ENCODE measurements at places on chromosomes 5 and 9.

DNA sequence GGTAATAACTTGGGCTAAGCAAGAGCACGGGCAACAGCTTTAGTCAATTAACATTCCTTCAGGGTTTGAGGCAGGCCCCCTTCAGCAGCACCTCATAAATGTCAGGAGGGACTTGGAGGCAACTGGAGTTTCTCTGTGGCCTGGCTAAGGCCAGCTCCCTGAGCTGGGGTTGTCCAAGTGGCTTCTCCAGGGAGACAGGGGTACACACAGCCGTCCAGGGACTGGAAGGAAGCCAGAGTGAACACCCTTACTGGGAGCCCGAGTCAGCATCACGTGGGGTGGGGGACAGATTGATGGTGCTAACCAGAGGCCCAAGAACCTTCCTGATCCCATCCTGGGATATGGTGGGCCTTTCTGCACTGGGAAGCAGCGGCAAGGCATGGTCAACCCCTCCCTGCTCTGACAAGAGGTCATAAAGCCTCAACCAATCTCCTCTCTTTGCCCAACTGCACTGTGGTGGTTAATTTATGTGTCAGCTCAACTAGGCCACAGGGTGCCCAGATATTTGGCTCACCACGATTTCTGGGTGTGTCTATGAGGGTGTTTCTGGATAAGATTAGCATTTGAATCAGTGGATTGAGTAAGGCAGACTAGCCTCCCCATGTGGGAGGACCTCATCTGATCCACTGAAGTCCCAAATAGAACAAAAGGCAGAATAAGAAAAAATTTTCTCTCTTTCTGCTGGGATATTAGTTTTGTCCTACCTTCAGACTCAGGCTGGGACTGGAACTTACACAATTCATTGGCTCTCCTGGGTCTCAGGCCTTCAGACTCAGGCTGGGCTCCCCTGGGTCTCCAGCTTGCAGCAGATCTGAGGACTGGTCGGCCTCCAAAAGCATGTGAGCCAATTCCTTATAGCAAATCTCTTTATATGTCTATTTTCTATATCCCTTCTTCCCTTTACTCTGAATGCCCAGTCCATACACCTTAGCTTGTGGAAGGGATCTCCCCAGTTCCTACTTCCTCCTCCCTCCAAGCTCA is 127.2 kb upstream of the LARP1 start:
- DNase-seq = no peak

- DNase-seq = no peak
Measured at GRCh38 chr9:13735181-13735580, 455.7 kb upstream of the MPDZ start.

DNA sequence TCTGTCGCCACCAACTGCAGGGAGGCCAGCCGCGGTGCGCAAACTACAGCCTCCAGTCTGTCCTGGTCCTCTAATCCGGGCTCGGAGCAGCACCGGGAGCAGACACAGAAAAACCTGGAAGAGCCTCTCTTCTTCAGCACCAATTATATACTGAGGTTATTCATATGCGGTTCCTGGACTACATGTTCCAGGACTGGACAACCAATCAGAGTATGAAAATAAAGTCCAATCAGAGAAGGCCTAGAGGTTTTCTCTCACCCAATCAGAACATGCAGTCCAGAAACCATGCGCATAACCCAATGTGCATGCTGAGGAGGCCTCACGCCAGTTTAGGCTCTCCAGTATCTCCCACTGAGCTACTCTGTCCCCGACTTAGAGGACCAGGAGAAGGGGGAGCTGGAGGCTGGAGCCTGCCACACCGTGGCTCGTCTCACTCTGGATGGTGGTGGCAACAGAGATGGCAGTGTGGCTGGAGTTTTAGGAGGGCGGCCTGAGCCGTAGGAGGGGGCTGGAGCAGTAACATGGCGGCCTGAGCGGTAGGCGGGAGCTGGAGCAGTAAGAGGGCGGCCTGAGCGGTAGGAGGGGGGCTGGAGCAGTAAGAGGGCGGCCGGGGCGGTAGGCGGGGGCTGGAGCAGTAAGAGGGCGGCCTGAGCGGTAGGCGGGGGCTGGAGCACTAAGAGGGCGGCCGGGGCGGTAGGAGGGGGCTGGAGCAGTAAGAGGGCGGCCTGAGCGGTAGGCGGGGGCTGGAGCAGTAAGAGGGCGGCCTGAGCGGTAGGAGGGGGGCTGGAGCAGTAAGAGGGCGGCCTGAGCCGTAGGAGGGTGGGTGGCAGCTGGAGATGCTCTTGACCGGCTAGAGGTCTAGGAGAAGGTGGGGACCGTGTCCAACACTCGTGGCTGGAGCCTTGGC is 20.4 kb upstream of the TRIM52 start:
- no peak for DNase-seq

DNA sequence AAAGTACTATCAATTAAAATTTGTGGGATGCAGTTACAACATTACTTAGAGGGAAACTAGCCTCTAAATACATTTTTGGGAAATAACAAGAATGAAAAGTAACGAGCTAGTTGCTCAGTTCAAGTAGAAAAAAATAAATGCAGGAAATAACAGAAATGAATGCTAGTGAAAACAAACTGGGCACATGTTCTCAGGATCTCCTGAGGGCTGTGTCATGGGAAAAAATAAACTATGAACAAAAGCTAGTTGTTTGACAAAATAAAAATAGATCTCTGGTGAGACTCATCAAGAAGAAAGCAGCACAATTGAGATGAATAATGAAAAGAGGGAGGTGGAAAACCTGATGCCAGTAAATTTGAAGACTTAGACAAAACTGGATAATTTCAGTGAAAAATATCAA is 16.3 kb downstream of the IDNK start:
- no peak for DNase-seq

- peak; percentile 93 for DNase-seq
Measured at GRCh38 chr9:137618105-137619067, at the start of gene EHMT1. Gene EHMT1, plus strand, starts transcription at chr9:137619005. Its CDS starts 24 bp downstream, at chr9:137619029.

- no peak for DNase-seq
Measured at GRCh38 chr5:110250355-110250754, 476.1 kb downstream of the TMEM232 start.

- no peak for DNase-seq
Measured at GRCh38 chr5:67493676-67494075, 297.1 kb upstream of the CD180 start.

DNA sequence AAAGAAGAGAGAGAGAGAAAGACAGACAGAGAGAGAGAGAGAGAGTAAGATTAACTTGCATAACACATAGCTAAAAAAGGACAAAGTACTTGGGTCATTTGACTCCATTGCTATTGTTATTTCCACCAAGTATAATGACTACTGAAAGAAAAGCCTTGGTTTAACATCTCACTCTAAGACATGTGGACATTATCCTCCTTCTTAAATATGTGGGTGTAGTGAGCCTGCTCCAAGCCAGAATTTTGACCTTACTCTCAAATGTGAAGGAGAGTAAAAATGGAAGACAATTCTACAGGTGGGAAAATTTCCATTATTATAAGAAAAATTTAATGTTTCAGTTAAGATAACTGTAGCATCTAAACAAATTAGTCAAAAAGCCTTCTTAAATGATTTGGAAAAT is 8.5 kb upstream of the MARCOL start:
- no peak for DNase-seq
